ENCODE measurements at places on chromosomes 16 and 17.

DNA sequence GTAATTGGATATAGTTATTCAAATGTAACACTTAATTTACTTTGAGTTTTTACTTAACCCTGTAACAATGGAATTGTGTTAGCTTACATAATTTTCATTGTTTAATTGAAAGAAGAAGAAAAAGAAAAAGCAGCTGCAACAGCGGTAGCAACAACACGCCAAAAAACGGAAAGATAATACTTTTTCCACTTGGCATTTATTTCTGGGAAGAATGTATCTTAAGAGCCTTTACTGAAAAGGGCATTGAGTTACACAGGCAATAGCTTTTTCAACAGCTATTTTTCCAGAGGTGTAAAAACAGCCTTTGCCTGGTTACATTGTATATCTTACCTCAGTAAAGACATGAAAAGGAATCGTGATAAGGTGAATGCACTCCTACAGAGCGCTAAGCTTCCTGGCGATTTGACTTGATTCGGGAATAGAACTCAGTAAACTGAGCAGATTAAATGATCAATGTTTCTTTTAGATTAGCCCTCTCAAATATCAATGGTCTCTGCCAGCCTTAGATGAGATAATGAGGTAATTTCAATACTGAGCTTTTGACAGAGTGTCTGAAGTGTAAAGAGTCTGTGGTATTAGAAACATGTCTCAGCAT lies 311.3 kb downstream of the CDH13 start:
- no peak for DNase-seq

- no peak for DNase-seq
Observed at GRCh38 chr17:2033153-2033552, 3.2 kb downstream of the DPH1 start.

DNA sequence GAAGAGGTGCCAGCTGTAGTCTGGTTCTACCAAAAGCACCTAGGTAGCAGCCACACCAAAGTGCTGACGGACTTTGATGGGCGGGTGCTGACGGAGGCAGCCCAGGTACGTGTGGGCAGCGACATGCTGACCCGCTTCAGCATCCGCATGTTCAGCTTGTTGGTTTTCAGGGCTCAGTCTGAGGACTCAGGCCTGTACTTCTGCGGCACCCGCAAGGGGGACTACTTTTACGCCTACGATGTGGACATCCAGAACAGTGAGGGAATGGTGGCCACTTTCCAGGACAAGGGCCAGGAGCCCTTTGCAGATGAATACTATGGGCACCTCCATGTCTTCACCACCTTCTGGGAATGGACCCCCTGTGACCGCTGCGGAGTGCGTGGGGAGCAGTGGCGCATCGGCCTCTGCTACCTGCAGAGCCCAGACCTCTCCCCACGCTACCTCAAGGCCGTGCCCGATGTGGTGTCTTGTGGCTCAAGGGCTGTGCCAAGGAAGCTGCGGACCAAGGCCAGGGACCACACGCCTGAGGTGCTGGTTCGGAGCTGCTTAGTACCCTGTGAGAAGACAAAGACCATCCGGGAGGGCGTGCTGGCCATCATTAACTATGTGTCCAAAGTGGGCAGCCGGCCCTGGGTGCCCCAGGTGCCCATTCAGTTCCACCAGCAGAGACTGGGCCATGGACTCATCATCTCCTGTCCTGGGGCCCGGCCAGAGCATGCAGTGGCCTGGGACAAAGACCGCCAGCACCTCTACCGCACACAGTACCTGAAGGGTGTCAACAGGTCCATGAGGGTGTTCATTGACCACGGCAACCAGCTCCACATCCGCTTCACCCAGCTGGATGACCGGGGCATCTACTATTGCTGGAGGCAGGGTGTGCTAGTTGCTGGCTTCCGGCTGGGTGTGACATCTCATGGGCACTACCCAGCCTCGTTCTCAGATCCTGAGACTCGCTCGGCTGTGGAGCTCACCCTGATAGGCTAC lies 5.0 kb upstream of the EFTUD2 start:
- no peak for DNase-seq

GRCh38 chr16:82594114-82594513 lies 32.7 kb upstream of the CDH13 start:
- no peak for DNase-seq

- DNase-seq, result no peak
Observed at GRCh38 chr17:36869856-36870719, 67.2 kb upstream of the LHX1 start.

GRCh38 chr16:15425861-15426260 lies 8.5 kb upstream of the BMERB1 start:
- DNase-seq, result no peak

- no peak for DNase-seq
Observed at GRCh38 chr17:45425125-45425983, 7.3 kb downstream of the ARHGAP27 start.

- DNase-seq, result no peak
Observed at GRCh38 chr17:21283482-21284318, 811 bp upstream of the MAP2K3 start.

DNA sequence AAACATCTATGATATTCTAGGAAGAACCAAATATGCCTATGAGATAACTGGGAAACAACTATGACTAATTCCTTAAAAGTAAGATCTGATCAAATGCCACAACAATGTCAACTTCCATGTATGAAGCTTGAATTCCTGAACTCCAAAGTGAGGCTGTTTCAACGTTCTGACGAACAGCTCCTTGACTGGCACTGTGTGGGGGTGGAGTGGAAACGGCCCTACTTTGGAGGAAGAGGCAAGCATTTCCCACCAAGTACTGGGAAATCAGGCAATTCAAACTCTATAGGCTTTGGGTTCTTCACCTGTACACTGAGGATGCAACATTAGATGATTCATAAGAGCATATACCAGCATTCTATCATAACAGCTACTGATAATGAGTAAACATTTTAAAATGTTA lies 187.2 kb downstream of the CDK5R1 start:
- DNase-seq, result no peak

DNA sequence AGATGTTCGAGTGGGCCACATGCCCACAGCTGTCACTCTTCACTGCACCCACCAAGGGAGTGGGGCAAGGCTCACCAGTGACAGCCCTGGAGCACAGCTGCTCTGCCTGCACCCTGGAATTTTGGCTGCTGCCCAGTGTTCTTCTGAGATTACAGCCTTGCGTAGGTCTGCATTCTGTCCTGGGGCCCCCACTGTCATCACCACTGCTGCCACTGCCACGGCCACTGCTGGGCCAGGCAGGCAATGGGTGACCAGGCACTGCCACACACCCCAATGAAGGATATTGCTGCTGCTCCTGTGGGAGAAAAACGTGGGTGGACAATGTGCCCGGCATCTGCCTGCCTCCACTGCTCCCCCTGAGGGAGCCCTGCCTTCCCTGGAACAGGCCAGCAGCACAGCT lies 1717.0 kb downstream of the TP53TG3F start:
- no peak for DNase-seq

Measured in NAMALWA (cell line).